ENCODE measurements at places on chromosomes 2 and 18.

DNA sequence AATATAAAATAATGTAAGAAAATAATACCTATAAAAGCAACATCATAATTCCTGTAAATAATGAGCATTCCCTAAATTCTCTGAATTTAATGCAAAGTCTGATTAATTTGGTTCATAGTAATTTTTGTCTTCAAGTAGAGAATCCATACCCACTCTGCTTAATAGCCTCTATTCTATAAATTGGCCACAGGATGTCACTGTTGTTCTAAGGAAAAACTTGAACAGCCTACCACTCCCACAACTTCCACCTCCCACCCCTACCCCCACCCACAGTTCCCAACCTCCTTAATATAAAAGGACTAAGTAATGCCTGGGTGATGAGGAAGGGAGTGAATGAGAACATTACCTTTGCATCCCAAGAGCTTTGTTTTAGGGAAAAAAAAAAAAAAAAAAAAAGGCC is 27.2 kb upstream of the BBS5 start:
- DNase-seq = no peak

DNA sequence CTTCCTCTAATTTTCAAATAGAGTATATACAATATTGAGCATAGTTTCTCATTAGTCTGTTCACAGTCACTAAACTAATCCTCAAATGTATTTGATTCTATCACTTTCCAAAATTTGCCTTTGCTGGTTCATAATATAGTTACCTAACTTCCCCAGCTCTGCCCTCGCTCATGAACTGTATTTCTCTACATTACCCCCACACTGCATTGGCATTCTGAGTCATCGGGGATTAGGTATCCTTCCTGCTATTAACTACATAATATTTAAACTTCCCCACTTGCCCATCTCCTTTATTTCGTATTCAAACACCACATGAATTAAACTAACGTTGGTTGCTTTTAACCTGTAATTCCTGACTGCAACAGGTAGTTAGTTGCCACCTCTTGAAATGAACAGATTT is 14.8 kb upstream of the CLASP1 start:
- no peak for DNase-seq

DNA sequence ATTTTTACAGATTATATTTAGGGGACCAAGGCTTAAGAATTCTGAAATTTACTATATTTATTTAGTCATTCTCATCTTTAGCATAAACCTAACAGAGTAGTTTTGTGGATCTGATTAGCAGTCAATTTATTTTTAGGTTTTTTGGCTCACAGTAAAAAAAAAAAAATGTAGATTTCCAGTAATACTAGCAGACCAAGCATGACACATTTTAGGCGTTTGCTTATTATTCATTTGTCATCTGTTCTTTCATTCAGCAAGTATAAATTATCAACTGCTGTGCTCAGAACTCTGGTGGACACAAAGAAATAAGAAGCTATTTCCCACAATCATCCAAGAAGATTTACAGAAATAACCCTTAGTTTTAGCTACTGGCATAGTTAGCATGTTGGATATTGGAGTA is 20.6 kb downstream of the PDE1A start:
- DNase-seq = no peak

- peak; percentile 3 for DNase-seq
Observed at GRCh38 chr2:233053928-233054784, 6.0 kb upstream of the INPP5D start.

GRCh38 chr2:239288951-239289511 is 111.8 kb downstream of the HDAC4 start:
- DNase-seq = no peak

- DNase-seq = no peak
Observed at GRCh38 chr2:30029804-30030203, 108.4 kb upstream of the ALK start.

DNA sequence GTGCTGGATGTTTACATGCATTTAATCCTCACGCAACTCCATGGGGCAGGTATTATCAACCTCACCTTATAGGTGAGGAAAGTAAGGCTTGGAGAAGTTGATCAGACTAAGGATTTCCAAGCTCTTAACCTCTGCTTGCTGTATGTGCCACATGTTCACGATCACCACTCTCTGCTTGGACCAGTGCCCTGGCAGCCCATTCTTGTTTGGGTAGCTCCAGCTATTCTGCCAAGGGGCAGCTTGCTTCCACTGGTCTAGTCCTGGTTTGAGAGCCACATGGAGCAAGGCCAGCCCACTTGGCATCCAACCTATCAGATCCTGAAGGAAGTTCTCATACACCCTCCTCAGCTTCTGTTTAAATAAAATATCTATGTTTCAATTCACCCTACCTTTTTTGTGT is 14.3 kb downstream of the PLB1 start:
- DNase-seq = no peak

DNA sequence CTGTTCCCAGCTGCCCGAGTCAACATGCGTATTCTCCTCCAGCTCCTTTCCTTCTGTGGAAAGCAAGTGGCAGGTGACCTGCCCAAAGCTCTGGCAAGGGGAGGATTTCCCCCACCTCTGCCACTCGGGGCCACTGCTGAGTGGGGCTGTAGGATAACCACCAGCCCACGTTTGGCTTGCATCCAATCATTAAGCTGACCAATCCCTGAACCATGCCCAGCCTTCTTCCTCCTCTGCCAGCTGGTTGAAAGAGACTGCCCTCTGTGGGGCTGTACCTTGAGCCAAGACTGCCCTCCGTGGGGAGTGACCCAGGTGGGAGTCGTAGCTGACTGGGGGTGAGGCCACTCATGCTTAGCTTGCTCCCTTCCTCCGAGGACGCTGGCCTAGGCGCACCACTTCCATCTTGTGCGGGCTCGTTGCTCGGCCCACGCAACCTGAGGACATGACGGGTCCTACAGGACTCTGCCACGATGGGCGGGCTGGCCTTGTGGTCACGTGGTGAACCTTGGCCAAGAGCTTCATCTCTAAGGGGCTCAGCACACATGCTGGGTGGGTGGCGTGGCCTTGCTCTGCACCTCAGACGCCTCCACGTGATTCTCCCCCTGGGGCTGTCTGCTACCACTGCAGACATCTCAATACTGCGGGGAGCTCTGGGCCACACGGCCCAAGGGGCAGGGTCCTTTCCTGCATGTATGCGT is 112.1 kb downstream of the NDUFA10 start:
- DNase-seq = no peak

GRCh38 chr2:213320604-213321003 is 36.3 kb downstream of the SPAG16 start:
- no peak for DNase-seq

DNA sequence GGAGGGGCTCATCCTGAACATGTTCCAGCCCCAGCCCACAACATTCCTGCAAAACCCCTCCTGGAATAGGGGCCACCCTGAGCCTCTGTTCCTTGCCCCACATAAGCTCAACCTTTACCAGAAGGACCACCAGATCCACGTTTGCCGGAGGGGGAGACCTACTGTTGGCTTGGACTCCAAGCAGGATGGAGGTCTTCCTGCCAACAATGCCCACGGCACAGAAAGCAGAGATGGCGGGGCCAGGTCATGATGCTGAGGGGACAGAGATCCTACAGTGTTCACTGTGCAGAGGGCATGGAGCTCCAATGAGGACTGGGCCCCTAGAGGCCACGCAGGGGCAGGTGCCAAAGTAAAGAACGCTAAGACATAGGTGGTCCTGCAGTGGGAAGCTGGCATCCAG is 98.5 kb upstream of the RAB6C start:
- DNase-seq = no peak

DNA sequence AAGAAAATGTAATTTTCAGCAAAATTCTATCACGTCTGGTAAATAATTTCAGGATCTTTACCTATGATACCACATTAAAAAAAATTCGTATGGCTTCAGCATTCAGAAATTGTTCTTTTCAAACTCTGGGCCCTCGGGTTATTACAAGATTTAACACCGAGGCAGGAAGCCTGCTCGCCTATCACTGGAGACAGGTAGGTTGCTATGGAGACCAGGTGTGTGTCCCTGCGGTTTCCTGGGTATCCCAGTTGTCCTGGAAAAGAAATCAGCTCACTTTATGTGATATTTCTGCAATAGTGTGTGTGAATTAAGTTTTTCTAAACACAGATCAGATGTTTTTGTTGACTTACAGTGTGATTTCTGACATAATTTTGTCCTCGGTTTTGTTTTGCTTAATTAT is 14.2 kb downstream of the HPCAL1 start:
- no peak for DNase-seq

GRCh38 chr2:159075727-159076126 is 107.3 kb downstream of the TANC1 start:
- no peak for DNase-seq

DNA sequence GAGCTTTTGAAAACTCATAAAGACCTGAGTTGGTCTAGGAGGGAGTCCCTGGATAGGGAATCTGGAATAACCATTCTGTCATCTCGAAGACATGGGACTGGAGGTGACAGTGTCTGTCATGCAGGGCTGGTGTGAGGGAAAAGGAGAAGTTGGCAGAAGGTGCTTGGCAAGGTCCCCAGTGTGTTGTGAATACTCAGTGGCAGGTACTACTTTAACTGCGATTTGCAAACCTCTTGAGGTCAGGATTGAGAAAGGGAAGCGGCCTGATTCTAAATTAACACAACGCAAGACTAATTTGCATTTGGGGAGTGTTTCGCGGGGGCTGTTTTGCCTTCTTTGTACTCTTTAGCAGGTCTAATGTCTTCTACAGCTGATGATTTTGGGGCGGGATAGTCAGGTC is 77.0 kb upstream of the TMEM200C start:
- DNase-seq = no peak

DNA sequence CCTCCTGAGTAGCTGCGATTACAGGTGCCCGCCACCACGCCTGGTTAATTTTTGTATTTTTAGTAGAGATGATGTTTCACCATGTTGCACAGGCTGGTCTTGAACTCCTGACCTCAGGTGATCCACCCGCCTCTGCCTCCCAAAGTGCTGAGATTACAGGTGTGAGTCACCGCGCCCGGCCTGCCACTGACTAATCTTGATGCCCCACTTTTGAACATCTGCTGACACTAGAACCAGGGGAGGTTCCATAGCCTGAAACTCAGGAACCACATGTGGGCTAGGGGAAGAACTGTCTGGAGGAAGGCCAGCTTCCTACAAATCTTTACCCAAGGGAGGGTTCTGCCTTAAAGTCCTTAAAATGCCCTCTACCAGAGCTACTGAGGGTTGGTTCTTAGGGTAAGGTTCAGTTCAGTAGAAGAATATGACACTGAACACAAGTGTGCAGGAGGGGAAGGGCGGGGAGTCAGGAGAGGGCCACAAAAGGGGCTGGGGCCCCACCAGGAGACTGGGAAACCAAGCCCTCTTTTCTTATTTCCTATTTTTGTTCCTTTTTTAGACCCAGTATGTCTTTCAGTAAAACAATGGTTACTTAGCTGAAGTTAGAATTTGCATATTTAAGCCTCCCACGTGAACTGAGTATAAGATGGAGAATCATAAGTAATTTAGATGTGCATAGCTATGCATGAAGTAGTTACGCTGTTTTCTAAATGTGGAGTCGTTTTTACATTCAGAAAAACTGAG is 6.3 kb upstream of the RAB31 start:
- DNase-seq = no peak

DNA sequence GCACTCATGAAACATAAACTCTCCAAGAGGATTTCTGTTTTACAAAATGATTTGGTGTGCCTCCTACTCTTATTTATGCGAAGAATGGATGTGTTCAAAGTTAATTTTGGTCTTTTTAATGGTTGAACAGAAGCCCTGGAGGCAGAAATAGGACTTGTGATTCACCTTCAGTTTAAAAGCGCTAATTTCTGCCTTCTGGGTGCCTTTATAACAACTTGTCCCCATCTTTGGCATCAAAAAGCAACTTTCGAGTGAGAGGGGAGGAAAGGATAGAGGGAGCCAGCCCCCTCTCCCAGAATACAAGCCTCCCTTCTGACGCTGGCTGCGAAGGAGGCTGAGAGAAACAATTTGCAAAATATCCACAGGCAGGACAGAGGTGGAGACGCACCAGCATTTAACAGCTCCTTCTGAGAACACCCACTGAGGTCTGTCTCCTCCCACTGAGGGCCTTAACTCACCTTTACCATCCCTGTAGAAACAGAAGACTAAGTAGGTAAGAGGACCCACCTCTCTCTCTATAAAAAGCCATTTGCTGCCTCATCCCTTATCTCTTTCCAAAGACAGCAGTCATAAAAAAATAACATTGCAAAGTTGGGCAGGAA is 24.3 kb upstream of the BCL11A start:
- DNase-seq = no peak

DNA sequence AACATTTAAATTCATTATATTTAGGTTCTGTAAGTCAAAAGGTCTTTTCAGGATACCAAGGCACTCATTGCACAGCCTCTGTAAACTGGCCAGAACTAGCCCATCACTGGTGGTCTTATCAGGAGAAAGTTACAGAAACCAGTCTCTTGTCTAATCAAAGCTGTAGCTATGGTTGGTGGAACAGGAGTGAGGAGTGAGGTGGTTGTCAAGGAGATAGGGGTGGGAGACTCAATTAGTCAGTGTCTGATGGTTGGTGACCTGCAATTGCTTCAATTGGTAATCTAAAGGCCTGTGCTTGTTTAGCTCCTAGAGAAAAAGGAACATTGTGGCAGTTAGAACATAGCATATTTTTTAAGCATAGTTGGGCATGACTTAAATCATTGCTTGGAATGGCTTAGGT is 458.6 kb upstream of the CDH2 start:
- no peak for DNase-seq

DNA sequence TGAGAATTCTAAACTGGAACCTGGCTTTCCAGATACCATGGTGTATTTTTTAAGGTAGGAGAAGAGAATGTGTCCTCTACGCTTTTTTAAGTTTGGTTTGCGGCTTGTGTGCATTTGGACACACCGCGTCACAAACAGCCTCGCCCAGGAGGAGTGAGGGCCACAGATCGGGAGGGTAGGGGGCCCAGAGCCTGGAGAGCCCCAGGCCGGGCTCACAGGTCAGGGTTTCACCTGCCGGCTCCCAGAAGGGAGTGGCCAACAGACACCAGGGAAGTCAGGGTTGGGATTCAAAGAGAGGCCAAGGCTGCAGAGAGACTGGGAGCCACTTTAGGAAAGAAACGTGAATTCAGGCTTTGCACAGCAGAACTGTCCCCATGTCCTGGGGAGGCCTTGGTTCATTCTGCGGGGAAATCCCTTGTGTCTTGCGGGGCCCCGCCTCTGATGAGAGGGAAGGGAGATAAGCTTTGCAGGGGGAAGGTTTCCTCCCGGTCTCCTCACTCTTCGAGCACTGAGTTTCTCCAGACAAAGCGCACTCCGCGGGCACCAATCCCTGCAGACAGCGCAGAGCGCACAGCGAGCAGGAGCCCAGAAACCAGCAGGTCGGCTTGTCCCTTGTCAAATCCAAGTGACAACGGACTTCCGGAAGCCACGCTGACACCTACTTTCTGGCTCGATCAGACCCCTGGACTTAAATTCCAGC is 2.0 kb upstream of the TUBB6 start:
- DNase-seq = no peak

All from NCI-H774 (cell line).